CD4-positive, alpha-beta T cell (primary cell): ENCODE measurements at places on chromosomes 1 and 21.

DNA sequence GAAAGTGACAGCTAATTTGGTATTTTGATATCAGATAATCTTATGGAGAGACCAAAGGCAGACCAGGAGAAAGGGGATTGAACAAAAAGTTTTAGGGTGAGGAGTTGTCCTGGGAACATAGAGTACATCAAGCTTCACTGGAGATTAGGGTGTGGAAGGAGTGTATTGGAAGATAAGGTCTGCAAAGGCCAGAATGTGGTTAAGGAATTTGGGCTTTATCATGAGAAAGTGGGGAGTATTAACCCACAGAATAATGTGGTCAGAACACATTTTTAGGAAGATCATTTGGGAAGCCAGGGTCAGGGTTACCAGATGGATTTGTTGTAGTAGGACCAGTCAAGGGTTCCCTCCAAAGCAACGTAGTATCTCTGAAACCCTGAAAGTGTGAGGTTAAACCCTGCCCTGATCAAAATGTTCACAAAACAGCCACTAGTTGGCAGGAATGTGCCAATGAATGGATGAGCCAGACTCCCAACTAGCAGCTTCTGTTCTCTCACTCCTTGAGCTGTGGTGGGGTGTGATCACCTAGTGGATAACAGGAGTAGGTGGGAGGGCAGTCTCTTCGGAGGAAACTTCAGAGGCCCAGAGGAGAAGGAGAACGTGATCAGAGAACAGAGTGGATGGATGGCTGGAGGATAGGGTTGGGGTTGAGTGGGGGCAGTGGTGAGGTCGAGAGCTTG is 35.8 kb downstream of the SLC2A1 start:
- DNase-seq: peak; percentile 34

DNA sequence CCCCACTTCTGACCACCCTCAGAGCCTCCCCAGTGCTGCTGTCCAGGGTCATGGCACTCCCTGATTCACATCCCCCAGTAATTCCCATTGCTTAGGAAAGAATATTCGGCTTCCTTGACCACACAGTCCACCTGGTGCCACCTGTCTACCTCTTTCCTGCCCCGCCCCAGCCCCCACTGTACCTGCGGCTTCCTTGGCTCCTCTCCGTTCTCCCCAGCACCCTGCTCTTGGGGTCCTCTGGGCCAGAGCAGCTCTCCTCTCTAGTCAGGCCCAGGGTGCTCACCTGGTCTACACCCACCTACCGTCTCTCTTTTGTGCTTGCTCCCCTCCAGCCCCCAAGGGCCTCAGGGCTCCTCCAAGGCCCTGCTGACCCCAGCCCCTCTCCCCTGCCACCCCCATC is 142.6 kb downstream of the PEX14 start:
- no peak for DNase-seq

GRCh38 chr1:64006276-64007051 is 197.0 kb upstream of the UBE2U start:
- DNase-seq: no peak

GRCh38 chr1:228913626-228914414 is 178.5 kb downstream of the RHOU start:
- DNase-seq: no peak

DNA sequence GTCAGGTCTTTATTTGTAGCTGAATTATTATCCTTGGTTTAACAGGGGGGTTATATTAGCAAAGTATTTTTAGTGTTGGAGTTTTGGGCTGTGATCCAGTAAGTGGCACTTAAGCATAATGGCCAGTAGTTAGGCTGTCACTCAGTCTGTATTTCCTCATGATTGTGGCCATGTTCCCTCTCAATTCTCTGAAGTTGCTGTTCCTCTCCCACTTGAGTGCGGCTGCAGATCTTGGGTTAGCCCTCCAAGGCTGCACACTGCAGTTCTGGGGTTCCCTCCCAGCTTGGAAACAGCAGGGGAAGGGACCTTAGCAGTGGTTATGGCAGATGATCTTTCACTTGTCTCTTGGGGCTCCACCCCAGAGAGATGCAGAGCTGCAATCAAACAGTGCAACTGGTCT is 23.2 kb upstream of the DENND1B start:
- no peak for DNase-seq

GRCh38 chr1:176364236-176364905 is 98.6 kb upstream of the PAPPA2 start:
- DNase-seq: no peak

DNA sequence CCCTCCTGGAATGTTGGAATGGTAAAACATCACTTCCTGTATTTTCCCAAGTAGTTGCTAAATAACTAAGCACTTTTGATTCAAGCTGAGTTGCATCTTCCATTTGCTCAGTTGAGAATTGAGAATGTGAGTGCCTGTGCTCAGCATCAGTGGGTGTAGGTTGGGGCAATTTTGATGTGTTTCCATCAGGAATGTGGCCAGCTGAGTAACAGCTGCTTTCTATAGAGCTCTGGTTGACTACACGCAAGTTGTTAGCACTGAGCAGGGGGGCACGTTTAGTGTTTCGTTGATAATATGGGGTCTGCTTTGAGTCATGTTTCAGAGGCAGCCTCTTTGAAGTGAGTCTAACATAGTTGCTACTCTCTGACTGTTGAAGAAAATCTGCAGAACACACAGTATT is 41.5 kb downstream of the LRRC53 start:
- DNase-seq: no peak

DNA sequence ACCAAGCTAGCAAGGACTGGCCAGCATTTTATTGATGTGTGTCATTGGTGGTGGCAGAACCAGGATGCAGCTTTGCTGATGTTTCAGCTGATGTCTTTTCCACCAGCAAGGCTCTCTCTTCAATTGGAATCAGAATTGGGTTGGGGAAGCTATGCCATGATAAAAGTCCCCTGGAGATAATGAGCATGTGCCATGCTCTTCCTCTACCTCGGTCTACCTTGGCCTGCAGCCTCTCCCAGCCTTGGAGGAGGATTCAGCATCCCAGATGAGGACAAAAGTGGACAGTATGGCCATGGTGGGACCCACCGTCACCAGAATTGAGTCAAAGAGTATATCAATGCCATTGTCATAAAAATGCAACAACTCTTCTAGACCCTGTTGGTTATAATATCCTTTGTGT is 8.6 kb downstream of the AVPR1B start:
- no peak for DNase-seq

DNA sequence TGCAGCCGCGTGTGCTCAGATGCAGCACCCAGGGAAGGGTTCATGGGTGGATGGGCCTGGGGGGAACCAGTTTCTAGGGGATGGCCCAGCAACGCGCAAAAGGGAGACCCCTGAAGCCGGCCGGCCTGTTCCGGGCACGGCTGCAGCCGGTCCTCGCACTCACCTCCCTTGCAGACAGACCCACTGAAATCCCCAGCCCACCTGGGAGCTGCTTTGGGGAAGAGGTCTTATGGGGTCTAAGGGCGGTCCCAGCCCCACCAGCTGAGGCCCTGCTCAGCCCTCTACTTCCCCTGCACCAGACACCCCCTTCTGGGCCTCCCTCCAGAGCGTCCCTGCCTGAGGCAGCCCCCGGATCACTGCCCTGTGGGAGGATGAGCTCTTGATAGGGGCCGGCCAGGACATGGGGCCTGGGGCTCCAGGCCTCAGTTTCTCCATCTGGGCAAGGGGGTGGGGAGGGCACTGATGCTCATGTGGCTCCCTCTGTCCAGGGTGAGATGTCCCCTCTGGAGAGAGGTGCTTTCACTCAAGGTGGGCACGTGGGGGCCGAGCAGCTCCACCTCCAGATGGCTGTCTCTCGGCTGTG is 20.0 kb upstream of the TTC34 start:
- no peak for DNase-seq

GRCh38 chr1:221203224-221204054 is 324.2 kb downstream of the HLX start:
- DNase-seq: peak; percentile 32

DNA sequence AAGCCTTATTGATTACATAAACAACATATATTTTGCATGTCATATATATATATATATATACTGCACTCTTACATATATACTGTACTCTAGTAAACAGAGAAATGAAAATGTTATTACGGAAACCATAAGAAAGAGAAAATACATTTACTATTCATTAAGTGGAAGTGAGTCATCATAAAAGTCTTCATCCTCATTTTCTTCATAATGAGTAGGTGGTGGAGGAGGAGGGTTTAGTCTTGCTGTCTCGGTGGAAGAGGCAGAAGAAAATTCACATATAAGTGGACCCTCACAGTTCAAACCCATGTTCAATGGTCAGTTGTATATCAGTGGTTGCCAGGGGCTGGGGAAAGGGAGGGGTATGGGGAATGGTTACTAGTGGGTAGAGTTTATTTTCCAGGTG is 8.0 kb upstream of the IFNLR1 start:
- DNase-seq: no peak

- DNase-seq: no peak
These were observed 62.8 kb downstream of the SLC66A1 start for GRCh38 chr1:19374926-19375325.

GRCh38 chr1:20184997-20185833 is 681 bp upstream of the UBXN10 start:
- peak; percentile 35 for DNase-seq

GRCh38 chr21:15094706-15095105 is 29.9 kb upstream of the NRIP1 start:
- no peak for DNase-seq

DNA sequence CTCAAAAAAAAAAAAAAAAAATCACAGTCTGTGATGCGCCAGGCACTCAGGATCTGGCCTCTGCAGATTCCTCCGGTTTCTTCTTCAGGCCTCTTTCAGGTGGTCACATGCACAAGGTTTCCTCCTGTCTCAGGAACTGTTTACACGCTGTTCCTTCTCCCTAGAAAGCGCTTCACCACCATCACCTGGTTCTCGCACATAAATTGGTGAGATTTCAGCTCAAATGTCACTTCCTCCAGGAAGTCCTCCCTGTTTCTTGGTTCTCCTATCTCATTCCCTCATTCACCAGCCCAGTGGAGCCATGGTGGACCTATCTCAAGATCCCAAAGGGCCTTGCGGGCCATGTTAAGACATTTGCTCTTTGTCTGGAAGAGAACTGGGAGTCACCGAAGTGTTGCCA is 26.7 kb downstream of the HMGN2 start:
- no peak for DNase-seq

DNA sequence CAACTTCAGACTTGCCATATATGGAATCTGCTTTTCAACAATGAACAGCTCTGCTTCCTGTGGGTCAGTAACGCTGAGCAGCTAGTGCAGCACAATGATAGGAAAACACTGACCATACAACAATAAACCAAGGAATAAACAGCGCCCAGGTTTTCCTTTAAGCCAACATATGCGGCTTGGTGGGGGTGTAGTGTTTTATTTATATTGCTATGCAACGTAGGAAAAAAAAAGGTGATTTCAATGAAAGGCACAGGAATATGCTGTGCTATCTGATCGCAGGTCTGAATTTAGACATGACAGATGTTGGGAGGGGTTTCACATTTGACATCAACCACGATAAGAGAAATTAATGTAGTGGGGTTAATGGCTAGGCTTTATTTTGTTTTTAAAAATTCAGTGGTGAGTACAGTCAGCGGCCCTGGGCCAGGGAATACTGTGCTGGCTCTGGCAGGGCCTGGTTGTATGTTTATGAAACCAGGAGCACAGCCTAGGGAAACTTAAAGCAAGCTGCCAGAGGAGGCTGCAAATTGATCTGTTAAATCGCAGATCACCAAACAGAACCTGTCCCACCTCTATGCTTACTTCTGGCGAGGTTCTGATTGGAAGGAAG is 4.3 kb downstream of the TSPAN2 start:
- no peak for DNase-seq

DNA sequence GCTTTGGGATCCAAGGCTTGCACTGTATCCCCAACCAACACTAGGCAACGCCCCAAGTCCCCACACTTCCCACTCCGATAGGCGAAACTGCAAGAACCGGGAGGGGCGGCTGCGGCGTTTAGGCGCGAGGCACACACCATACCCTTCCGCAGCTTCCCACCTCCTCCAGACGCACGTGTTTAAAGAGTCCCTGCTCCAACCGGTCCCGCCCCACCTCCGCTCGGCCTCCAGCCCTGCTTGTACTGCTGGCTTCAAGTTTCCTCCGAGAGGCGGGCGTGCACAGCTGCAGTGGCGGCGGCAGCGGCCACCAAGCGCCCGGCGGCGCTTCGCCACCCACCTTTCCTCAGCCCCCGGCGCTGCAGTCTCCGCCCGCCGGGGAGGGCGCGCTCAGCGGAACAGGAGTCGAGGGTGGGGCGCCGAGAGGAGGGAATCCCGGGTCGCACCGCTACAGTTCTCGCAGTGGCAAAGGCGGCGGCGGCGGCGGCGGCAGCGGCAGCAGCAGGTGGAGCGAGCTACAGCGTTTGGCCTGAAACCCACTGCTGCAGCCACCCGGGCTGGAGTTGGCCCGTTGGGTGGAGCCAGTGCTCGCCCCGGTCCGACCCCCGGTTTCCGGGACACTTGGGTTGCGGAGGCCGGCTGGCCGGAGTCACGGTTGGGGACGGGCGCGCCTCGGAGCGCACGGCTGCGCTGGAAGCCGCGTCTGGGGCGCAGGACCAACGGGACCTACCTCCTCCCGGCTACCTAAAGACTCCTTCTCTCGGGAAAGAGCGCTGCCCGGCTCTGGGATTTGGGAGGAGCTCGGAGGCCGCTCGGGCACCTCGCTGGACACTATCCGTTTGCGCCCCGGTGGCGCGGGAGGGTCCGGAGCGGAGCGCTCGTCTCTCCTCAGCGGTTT is at the start of gene CNIH3:
TSS of gene CNIH3 (plus strand) at position 457 of the 895 bp plus-strand sequence. CDS start 858 bp downstream, outside the sequence.
- DNase-seq: no peak

DNA sequence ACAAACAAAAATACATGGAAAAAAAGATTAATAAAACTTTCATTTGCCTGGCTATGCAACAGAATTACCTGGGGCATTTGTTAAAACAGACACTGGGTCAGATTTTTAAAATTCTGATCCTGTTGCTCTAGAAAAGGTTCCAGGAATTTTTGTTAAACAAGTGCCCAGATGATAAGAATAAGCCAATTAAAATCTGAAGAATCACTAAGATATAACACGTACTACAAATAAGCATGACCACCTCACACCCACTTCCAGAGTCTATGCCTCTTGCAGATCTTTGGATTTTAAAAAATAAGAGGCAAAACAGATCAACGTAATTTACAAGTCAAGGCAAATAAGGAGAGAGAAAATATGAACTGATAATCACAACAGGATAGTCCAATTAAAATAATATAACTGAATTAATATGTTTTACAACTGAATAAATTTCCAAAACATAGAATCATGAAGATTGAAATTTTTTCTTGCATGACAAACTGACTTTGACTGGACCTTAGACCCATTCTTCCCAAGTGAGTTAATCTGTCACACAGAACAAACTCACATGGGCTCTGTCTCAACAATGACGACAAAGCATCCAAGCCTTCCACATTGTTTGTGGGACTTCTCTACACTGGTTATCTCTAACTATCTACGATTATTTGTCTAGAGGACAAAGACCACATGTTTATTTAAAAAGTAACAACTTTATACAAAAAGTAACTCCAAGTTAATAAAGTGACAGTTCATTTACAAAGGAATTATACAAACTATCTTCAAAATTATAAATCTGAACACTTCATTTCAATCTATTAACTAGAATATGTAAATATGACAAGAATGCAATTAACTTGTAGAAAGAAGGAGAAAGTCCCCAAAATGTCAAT is 56.9 kb downstream of the COP1 start:
- DNase-seq: no peak
